ENCODE measurements at places on chromosomes 2 and 18. TPM values are rescaled to one million over a fixed set of nuclear protein-coding genes. Genes with fewer than 3 reads are reported as not detected.

TPO gene
- 0.27 TPM for total RNA-seq

GPD2 gene
- 11.3 TPM for total RNA-seq

SCN9A gene
- total RNA-seq: 0.57 TPM

ZSWIM2 gene
- not detected for total RNA-seq

IL1F10 gene
- total RNA-seq: not detected
